ENCODE measurements at places on chromosomes 5 and 9. TPM values are rescaled to one million over a fixed set of nuclear protein-coding genes. Genes with fewer than 3 reads are reported as not detected.

GRCh38 chr5:153969563-153969895 lies 69.2 kb downstream of the FAM114A2 start:
- DNase-seq, result no peak

Gene ALDOB
- 693 TPM for polyA plus RNA-seq

Gene ADAMTS12
- polyA plus RNA-seq, result 18.3 TPM

Gene ALDH1A1
- 281 TPM for polyA plus RNA-seq

- no peak for DNase-seq
Measured at GRCh38 chr5:11268891-11269290, 507.9 kb upstream of the DAP start.

- DNase-seq, result peak; percentile 14
Measured at GRCh38 chr9:94490465-94490864, 64.4 kb upstream of the PCAT7 start.

DNA sequence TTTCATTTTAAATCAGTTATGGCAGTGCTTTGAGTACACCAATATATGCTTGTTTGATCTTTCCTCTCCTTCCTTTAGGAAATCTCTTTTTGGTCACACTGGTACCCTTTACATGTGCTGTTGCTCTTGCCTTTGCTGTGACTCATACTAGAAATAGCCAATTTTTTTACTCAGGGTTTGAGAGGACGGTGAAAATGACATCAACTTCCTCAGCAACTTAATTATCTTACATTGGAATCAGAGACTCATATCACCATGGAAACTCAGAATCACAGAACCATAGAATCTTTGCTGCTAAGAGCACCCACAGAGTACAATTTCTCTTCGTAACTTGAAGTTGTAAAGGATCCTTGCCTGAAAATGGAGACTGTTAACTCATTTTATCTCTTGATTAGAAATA lies 13.8 kb upstream of the ZNF300 start:
- DNase-seq, result no peak

DNA sequence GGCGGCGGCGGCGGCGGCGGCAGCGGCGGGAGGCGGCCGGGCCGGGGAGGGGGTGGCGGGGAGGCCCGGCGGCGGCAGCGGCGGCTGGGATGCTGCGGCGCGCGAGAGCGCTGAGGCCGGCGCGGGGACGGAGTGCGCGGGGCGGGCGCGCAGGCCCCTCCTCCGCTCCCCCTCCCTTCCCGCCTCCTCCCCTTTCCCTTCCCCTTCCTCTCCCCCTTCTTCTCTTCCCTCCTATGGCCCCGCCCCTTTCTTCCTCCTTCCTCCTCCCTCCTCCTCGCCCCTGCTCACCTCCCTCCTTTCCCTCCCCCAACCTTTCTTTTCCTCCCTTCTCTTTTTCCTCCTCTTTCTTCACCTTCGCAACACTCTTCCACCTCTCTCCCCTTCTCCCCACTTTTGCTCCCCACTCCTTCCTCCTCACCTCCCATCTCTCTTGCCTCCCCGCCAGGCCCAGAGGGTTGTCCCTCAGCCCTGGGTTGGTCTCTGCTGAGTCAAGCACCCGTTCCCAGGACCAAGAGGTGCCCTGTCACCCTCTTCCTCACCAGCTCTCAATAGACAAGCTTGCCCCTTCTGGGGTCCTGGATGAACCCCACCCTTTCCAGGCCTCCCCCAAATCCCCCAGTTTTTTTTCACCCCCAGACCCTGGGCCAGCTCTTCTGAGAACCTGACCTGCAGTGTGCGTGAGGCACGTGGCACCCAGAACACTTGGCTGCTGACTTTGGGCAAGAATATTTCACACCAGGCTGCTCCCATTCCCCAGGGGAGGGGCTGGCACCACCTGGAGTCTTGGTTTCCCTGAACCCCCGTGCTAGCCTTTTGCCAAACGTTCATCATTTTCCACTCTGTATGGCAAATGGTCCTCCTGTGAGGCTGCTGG lies at the start of gene SEMA4D:
SEMA4D (minus strand) TSS at position 136 of the 874 bp plus-strand sequence. CDS start 92,657 bp downstream, outside the sequence.
- peak; percentile 76 for DNase-seq

Gene PIP5K1B
- polyA plus RNA-seq, result 7.1 TPM

DNA sequence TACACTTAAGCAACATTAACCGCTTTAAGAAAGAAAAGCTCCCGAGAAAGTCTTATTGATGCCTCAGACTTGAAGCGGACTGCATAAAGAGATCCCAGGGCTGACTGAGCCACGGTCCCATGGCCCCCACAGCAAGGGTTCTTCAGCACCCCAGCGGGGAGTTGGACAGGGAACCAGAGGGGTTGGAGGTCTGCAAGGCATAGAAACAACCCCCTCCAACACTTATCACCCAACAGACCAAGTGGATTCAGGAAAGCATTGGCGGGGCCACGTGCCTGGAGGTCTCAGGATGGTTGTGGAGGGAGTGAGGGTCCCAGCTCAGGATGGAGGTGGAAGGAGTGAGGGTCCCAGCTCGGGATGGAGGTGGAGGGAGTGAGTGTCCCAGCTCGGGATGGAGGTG lies 143.7 kb upstream of the IRX2 start:
- DNase-seq, result no peak

DNA sequence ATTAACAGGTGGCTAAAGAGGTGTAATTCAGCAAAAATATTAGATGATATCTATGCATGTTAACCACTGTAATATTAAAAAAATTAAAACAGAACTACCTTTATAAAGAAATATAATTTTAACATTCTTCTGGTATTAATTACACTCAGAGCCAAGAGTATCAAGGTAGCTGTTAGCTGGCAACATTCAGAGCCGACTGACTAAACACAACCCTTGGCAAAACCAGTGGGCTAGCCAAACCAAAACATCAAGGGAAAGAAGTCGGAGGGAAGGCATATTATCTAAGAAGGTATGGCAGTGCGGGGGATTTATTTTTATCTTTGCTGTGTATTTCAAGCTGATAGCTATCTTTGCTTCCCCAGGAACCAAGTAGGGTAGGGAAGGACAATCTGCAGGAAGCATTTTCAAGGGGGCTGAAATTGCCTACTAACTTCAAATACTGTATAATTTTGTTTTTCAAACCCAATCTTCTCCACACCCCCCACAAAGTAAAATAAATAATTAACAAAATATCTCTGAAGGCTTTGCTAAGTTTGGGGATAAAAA lies 24.0 kb downstream of the ELL2 start:
- DNase-seq, result no peak
